ENCODE measurements at places on chromosomes 4 and X.
A peak's percentile ranks its signal among the peaks of the same experiment; 100 is the strongest.

- no peak for DNase-seq
These were observed 856.7 kb upstream of the PRKX start for GRCh38 chrX:4570151-4570550.

GRCh38 chr4:81491943-81492342, 20.2 kb upstream of the RASGEF1B start:
- DNase-seq = no peak

- no peak for DNase-seq
These were observed 367.6 kb upstream of the LCORL start for GRCh38 chr4:18389115-18389514.

DNA sequence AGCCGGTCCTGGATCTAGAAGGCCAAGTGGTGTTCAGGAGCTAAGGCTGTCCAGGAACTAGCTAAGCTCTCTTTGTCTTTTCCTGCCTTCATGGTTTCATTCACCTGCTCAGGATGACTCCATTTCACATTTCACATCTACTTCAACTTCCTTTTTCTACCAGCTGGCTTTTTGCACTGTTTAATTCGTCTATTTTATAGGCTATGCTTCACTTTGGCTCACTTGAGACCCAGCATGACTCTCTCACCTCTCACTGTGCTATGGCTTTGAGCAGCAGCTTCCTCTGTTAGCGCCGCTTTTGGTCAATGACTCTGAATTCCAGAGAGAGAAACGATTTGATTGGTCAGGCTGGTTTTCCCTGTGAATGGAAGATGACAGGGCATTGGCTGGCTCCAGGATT, 213.5 kb upstream of the CLNK start:
- no peak for DNase-seq

GRCh38 chr4:82708982-82709381, 89.6 kb downstream of the SCD5 start:
- no peak for DNase-seq

GRCh38 chrX:40465735-40466551, 114.8 kb upstream of the ATP6AP2 start:
- no peak for DNase-seq

GRCh38 chr4:175309041-175309440, 390.9 kb downstream of the ADAM29 start:
- no peak for DNase-seq

- no peak for DNase-seq
These were observed 56.4 kb downstream of the RWDD4 start for GRCh38 chr4:183602557-183603027.

DNA sequence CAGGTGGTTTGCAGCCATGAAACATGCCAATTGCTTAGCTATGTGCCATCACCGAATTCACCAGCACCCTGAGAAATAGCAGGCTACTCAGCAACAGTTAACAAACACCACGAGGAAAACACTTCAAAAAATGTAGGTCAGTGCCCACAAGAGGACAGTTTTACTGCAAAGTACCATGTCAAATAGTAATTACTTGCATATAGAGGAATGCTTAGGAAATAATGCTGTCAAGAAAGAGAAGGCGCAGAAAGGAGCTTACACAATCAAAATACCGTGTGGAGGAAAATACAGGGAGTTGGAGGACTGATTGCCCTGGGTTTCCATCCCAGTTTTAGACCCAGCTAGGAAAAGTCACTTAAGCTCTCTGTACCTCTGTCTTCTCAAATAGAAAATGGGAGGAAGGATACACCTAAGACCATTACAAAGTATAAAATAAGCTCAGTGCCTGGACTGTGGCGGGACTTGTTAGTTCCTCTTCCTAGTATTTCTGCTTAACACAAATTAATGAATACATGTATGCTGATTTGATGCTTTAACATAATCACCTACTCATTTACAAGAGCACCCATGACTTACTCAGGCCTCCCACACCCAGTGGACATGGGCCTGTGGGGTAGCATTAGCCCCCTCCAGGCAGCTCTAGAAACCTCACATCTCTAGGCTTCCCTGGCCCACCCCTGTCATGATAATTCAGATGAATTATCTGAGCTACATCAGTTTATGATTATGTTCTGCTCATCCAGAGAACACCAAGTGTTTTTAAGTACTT, 44.5 kb upstream of the IL21 start:
- no peak for DNase-seq

DNA sequence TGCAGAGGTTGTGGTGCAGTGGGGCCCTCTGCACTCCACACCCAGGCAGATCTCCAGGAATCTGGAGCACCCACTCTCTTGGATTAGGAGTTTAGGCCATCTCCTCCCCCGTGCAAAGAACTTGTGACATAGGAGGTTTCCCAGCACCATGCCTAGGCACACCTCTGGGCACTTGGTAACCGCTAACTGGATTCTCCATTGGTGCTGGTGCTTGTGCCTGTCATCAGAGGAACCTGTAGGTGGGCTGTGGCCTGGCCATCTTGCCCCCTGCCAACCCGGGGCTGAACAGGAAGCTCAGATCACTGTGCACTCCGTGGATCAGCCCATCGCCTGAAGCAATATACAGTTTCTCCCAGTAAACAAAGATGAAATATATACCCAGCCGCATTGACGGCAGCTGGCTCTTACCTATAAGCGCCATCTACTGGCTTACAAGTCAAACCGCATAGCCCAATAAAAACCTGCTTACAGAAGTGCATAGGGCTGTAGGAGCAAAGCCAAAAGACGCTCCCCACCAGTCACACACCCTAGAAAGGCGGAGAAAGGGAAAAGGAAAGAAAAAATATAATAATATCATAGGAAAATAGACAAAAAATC, 19.1 kb upstream of the TEX13B start:
- DNase-seq = peak; percentile 82

DNA sequence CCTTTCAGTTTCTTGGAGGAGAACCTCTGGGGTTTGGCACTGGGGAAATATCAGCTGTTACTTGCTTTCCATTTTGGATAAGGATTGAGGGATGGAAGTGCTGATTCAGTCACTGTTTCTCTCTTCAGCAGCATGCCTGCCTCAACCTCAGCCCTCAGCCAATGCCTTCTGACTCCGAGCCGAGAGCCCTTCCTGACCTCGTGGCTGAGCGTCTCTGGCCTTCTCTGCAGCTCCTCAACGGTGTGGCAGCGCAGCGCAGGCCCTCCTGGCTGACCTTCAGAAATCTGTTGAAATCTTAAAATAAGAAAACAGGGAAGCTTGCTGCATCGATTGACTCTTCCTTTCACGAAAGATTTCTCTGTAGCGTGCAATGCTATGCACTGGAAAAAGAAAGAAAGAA, 434.3 kb upstream of the FAT1 start:
- DNase-seq = no peak

DNA sequence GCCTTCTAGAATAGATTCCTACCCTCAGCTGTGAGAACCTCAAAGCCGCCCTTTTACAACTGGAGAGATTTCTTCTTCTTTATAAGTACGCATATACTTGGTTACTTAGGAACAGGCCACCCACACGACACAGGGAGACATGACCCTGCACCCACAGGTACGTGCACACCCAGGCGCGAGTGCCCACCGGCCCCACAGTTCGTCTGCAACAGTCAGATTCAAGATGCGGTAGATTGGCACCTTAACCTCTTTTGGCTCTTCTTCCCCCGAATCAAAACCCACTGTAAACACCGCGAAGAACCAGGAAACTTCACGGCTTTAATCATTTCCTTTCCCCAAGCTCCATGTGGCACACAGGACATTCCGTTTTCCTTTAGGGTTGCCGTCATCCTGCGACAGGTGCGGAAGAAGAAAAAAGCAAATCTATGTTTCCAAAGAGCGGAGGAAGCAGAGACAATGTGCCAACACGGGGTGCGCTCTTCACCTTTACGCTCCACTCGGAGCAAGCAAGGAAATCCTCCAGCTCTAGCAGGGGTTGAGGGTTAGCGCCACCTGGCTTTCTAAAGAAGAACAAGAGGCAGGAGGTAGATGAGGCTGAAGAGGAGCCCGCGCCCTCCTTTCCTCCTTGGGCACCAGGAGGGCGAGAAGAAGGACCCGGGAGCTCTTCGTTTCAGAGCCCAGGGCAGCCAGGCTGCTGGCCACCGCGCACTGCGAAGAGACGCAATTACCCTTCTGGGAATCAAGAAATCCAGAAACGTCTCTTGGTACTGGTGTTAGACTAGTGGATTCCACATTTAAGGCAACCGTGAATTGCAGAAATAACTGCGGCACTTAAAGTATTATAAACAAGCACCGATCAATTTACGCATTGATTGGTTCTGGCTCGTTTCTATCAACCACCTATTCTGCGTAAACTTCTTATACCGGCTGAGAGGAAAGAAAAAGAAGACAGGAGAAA, 35.7 kb downstream of the HAND2 start:
- DNase-seq = peak; percentile 71

DNA sequence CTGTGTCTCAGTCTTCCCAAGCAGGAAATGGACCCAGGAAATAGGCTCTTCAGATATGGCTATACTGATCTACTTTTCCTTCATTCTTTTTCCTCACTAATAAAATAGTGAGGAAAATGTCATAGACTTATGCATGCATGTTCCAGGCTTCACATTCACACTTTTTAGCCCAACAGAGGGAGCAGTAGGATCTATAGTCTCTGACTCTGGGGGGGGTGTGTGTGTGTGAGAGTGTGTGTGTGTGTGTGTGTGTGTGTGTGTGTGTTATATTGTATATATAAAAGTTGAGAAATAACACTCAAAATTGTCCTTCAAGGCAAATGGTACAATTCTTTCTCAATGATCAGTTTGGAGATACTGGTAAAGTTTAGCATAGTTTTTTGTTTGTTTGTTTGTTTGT, 297.2 kb upstream of the GALNT7 start:
- no peak for DNase-seq

GRCh38 chr4:59540311-59540710, 1659.8 kb upstream of the ADGRL3 start:
- no peak for DNase-seq

GRCh38 chrX:63471004-63471403, 119.9 kb upstream of the SPIN4 start:
- DNase-seq = peak; percentile 55

DNA sequence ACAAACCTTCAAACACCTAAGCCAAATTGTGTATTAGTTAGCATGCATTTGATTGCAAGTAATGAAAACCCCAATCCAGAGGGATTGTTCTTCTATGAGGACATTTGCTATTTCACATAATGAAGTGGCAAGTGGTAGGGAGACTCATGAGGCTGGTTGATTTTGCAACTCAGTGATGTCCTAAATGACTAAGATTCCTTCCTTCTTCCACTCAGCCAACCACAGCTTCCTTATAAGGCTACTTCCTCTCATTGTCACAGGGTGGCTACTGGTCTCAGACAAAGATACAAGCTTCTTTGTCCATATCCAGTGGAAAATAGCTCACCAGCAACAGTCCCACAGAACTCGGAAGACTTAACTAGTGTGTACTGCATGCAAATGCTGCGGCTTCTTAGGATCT, 5.3 kb upstream of the OTC start:
- DNase-seq = no peak

- DNase-seq = no peak
These were observed 120.7 kb upstream of the BANK1 start for GRCh38 chr4:101669832-101670188.

- no peak for DNase-seq
These were observed 984.6 kb upstream of the AGA start for GRCh38 chr4:178426871-178427270.

- DNase-seq = no peak
These were observed 1226.6 kb upstream of the ADGRL3 start for GRCh38 chr4:59973492-59973891.

DNA sequence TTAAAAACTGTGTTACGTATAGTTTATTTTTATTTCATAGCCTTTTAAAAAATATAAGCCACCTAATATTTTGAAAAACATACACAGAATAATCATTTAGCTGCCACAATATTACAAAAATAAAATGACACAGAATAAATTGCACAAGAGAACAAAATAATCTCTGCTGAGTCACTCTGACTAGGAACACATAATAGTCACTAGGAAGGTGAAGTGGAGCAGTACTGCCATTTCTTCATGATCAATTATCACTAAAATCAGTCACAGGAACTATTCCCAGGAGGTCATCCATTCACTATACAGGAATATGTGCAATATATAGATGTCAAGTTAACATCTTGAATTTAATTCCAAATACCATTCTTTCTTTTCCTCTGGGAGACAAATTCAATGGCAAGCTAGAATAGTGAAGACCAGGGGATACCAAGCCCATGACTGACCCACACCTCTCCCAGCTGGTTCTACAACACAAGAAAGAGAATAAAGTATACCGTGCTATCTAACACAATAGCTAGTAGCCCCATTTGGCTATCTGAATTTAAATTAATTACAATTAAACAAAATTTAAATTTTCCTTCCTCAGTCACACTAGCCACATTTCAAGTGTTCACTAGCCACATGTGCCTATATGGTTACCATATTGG, 5.9 kb downstream of the SMIM43 start:
- no peak for DNase-seq

DNA sequence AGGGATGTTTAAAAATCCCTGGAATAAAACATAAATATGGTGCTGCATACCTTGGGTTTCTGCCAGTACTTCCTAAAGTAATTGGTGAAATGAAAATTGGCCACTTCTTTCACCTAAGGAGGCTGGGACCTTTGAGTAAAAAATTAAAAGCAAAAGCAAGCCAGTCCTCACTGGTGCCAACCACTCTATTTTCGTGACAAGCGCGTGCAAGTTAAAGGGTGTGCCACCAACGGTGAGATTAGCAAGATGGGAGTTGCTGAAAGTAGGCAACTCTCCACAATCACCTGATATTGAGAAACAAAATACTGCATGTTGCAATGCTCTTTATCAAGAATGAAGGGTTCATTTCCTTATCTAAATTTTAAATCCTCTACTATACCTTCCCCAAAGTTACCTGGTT, 19.7 kb upstream of the RTL9 start:
- DNase-seq = no peak
